Neural crest cell (in vitro differentiated cells): ENCODE measurements at places on chromosomes 6 and 20.

GRCh38 chr6:22147921-22148776, 148.7 kb downstream of the PRL start:
- no peak for DNase-seq

DNA sequence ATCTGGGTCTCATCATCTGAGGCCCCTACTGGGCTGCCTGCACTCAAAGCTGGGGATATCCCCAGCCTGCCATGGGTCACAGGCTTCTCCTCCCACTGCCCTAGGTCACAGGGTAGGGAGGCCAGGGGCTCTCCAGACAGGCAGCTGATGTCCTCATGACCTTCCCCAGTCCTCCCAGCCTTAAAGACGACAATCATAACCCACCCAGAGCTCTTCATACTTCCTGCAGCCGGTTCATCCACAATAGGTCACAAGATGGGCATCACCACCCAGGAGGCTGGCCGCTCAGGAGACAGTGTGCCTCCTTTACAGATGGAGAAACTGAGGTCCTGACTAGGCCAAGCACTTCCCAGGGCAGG, 15.2 kb downstream of the TFEB start:
- DNase-seq: no peak

DNA sequence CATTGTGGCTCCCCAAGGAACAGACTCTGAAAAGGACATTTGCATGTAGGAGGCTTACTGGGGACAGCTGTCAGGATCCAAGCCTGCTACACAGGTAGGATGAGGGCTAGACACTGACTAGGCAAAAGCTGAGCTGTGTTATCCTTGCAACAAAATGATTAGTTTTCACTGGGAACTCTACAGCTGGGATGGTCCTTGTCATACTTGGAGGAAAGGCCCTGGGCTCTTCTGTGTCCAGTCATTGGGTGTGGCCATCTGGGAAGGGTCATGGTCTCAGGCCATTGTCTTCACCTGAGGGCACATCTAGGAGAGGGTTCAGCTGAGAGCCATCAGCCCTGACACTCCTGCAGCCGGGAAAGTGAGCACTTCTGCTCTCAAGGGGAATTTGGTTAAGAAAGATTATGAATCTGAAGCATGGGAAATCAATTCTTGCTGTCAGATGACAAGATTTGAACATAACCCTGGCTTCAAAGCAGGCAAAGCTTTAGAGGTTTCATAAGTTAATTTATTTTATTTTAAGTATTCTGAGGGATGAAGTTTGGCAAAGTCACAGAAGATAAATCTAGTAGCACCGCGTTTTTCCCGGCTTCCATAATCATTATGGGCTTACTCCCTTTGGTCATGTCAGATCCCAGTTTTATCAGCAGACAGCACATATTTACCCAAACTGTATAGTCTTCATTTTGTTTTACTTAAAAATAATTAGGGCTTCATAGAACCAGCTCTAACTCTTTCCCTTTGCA, 78.4 kb upstream of the SLC22A23 start:
- no peak for DNase-seq

DNA sequence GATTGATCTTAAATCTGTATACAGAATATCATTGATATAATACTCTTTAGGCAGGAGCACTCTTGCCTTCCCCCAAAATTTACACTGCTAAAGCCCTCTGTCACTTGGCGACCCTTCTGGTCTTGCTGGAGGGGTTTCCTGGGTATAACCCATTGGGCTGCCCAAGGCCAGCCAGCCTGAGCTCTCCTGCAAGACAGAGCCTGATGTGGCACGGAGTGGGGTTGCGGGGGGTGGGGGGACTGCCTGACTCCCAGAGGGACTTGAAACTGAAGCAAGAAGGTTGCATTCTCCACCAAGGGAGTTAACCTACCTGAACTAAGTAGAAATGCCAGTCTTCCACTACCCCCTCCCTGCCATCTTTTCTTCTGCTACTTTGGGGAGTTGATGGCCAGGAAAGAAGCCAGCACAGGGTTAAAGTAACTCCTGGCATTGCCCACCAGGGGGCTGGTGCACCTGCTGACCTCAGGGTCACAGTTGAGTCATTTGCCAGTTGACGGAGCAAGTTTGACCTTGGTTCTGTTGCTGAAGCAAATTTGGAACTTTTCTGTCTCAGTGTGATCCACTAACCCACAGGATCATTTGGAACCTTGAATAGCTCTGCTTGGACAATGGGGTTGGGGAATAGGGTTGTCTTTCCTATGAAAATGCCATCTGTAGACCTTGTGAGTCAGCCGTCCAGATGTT, 79.4 kb downstream of the ASXL1 start:
- no peak for DNase-seq

DNA sequence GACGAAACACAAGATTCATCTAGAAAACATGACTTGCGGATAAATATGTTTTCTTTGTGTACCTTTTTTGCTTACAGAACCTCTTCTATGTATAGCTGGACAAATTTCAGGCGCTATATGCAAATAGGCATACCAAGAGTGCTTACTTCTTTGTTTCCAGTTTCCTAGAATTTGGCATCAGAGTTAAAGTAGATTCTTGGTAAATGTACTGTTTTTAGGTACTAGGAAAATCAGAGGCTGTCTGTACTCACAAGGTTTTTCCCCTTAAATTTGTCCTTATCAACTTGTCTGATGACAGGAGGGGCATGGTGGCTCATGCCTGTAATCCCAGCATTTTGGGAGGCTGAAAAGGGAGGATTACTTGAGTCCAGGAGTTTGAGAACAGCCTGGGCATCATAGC, 124.9 kb upstream of the TMEM170B start:
- no peak for DNase-seq

- DNase-seq: no peak
Measured at GRCh38 chr20:2865630-2866029, 7.7 kb upstream of the PTPRA start.

DNA sequence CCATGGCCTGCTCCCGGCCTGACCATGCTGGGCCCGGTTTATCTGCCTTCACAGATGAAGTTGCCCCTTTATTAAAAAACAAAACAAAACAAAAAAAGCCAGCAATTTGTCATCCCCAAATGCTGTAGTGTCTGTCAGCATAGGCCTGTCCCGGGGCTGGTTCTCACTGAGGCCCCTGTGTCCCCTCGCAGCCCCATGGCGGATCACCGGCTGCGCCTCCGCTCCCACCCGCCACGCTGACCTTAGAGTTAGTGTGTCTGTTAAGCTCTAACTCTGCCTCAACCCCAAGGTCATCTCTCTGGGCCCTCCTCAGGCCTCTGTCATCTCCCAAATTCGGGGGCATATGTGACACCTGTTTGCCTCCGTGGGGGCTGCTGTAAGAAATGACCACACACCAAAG, 11.1 kb downstream of the SLCO4A1 start:
- no peak for DNase-seq

GRCh38 chr6:138803331-138803730, 7.4 kb downstream of the ECT2L start:
- DNase-seq: no peak

DNA sequence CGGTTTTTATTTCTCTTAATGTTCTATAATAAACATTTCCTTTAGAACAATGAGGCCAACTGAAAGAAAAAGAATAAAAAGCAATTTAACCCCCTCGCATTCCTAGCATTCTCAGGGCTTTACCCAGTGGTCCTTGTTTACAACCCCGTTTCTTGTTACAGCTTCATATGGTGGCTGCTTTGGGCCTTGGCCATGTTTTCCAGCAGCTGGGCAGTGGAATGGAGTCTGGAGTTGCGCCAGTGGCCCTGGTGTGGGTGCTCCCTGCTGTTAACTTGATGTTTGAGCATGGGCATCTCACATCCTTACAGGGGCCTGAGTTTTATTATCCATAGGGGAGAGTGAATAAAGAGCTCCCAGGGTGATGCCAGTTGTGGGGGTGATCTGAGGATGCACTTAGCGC, 18.8 kb downstream of the EFCAB8 start:
- no peak for DNase-seq

DNA sequence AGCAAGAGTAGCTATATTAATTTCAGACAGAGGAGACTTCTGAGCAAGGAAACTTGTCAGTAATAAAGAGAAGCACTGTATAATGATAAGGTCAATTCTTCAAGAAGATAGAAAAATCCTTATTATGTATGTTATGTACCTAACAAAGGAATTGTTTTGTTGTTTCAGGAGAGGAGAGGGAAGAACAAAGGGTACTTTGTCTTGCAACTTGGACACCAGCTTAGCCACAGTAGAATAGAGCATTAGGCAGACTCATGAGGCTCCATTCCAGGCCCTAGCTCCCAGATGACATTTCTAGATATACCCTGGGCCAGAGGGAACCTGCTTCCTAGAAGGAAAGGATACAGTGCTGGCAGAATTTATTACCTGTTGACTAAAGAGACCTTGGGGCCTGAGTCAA, 6.5 kb upstream of the NUS1 start:
- DNase-seq: no peak

- no peak for DNase-seq
Measured at GRCh38 chr20:42701948-42702347, 487.8 kb downstream of the PTPRT start.

GRCh38 chr6:87922947-87923330, 124.7 kb upstream of the SPACA1 start:
- DNase-seq: no peak

DNA sequence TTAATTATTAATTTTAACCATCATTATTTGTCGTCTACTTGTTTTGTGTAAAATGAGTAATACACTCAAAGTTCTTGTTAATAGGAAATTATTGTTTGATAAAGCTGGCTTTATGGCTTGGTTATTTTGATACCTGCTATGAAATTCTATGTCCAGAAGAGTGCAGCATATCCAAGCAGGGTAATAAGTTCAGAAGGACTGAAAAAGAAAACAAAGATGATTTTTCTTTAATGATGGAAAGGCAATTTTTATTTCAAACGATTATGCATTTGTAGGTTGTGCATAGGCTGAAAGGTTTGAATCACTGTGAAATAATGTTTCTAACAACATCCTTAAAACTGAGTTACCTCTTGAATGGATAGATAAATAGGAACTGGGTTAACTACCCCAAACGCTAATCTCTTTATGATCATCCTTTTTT, 1.4 kb upstream of the MAN1A1 start:
- DNase-seq: no peak

- no peak for DNase-seq
Measured at GRCh38 chr6:83908813-83909212, 49.3 kb downstream of the CYB5R4 start.
